CD4-positive, alpha-beta T cell treated with Interleukin-4 for 4 hours (primary cell): ENCODE measurements at places on chromosomes 7 and 10.

- no peak for DNase-seq
Observed at GRCh38 chr10:111648046-111648445, 535.5 kb downstream of the GPAM start.

DNA sequence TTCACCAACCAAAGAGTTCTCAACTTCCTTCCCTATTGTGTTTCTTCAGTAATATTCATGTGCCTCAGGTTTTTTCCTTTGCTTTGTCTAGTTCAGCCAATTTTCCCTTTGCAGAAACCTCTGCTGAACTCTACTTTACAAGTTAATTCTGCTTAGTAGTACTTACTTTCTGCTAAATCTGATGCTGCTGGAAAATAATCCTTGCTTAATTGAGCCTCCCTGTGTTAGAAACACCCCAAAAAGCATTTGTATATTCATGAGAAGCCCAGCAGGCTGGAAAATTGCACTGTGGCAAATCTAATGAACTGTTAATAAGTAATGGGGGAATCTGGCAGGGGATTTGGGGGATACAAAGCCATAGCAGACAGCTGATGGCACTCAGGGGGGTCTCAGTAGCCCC lies 78.5 kb downstream of the CDCA7L start:
- DNase-seq = no peak

GRCh38 chr7:72437061-72437585 lies 25.0 kb upstream of the CALN1 start:
- DNase-seq = no peak

GRCh38 chr7:158733775-158734494 lies 29.3 kb upstream of the NCAPG2 start:
- no peak for DNase-seq

GRCh38 chr7:29247963-29248236 lies 53.3 kb downstream of the CHN2 start:
- DNase-seq = no peak

DNA sequence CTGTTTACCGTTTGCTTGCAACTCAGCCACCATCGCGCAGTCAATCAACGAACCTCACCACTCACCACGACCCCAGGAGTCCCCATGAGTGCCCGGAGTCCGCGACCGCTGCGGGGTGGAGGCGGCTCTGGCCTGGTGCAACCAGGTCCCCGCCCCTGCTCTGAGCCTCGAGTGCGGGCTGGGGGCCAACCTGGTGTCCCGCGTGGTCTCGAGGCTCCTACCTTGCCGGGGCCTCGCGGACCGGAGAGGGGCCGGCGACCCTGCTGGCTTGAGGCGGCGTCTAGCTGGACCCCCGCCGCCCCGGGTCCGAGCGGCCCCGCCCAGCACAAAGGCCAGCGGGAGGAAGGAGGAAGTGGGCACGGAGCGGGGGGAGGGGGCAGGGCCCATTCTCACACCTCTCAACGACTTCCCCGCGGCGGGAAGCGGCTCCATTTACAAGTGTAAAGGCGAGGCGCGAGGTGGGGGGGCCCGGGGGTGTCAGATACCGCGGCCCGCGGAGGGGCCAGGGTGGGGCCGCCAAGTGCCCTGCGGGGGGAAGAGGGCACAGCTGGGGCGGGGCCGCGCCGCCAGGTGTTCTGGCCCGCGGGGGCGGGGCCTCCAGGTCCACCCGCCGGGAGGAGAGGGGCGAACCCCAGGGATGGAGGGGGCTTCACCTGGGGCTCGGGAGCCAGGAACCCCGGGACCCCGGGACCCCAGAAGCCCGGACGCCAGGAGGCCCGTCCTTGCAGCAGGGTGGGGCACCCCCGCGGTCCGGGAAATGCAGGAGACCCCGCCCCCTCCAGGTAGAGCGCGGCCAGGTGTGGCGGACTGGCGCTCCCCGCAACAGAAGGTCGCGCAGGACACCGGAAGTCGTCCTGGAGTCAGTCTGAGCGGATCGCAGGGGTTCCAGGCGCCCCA lies 8.6 kb downstream of the CTBP2 start:
- DNase-seq = no peak

- DNase-seq = peak; percentile 80
Observed at GRCh38 chr7:8190119-8190895, 71.7 kb downstream of the ICA1 start.

DNA sequence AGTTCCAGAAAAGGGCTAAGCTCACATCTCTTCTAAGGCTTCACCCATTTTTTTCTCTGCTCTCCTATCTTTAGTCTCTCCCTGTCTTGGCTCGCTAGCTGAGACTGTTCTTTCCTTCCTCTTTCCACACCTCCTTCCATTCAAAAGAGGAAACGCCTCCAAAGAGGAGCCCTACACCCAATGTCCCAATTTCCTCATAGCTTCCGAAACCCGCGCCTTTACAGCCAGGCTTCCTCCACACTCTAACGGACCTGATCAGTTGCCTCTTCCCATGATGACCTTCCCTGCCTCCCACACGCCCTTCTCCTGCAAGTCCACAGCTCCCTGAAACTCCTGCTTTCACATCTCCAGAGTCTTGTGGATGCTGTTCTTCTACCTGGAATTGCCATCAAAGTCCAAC lies 71.7 kb downstream of the COBL start:
- no peak for DNase-seq

- no peak for DNase-seq
Observed at GRCh38 chr10:34351161-34351560, 463.9 kb downstream of the PARD3 start.

GRCh38 chr10:29977171-29977570 lies 82.2 kb downstream of the JCAD start:
- no peak for DNase-seq
